ENCODE measurements at places on chromosomes 4 and X. TPM values are rescaled to one million over a fixed set of nuclear protein-coding genes. Genes with fewer than 3 reads are reported as not detected.

Gene MAP3K15
- not detected for total RNA-seq

Gene GPR34
- total RNA-seq = 18.0 TPM

Gene CCNA2
- total RNA-seq = 1.8 TPM

Gene SHROOM4
- total RNA-seq = 12.5 TPM

Gene APLN
- total RNA-seq = 4.5 TPM

Gene CHRDL1
- 72.1 TPM for total RNA-seq

Gene UGT2B17
- not detected for total RNA-seq

Gene TECRL
- not detected for total RNA-seq

Gene KANTR
- total RNA-seq = 29.8 TPM

Gene SPANXB1
- not detected for total RNA-seq

Gene F11
- total RNA-seq = not detected

Gene GAGE13
- total RNA-seq = not detected

Gene ACSL1
- 254 TPM for total RNA-seq

Gene TMEM31
- total RNA-seq = not detected

Gene CT83
- total RNA-seq = not detected

Gene EDA2R
- total RNA-seq = 7.0 TPM

Gene CACNA1F
- 0.48 TPM for total RNA-seq

Gene PLAC8
- 4.5 TPM for total RNA-seq

Gene TMEM144
- 44.2 TPM for total RNA-seq

Gene DKK2
- 1.6 TPM for total RNA-seq

Gene FRAS1
- 7.5 TPM for total RNA-seq

Gene GABRQ
- not detected for total RNA-seq

Gene CT55
- not detected for total RNA-seq

Gene CDKL5
- total RNA-seq = 6.9 TPM

Gene SPANXN4
- total RNA-seq = not detected

Gene GABRB1
- total RNA-seq = 2.5 TPM
